Activated CD4-positive, alpha-beta memory T cell treated with anti-CD3 and anti-CD28 coated beads, Interleukin-2, amount 10 ng/mL, durations not matched to agents 7 days and 5 days (primary cell): ENCODE measurements at places on chromosomes 7 and 10. TPM values are rescaled to one million over a fixed set of nuclear protein-coding genes. Genes with fewer than 3 reads are reported as not detected.

DNA sequence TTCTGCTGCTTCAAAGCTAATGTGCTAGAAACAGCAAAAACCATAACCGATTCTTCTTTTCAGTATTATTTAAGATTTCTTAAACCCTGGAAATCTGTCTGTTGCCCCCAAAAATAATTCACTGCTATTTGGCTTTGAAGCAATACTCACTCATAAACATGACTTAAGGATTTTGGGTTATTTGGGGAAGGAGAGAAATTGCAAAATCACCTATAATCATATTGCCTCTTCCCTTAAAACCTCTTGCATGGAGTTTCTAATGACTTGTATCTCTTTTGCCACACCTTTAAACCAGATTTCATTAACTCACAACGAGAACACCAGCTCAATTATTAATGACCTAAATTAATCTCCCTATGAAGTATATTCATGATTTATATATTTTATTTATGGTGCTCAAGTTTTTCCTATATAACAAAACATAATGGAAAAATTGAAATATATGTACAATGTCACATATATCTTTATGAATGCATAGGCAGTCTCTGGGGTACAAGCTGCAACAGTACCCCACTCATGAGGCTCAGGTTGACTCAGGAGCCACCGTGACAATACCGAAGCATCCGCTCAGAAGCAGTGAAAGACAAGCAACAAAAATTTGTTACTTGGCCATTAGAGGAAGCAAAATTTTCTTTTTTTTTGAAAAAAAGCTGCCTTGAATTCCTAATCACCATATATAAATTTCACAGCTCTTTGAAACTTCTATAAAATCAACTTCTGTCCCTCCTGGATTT lies 3.0 kb downstream of the NAMPT start:
- no peaks in the 10 kb centered on the region for H3K27me3 ChIP-seq
- DNase-seq, result peak; percentile 28
- H3K27ac ChIP-seq, result peak overlapping the region; percentile 58
- H3K4me3 ChIP-seq, result peak overlapping the region; percentile 89
- H3K4me1 ChIP-seq, result peaks cover 66% of the 10 kb centered on the region
- H3K36me3 ChIP-seq, result peaks cover 42% of the 10 kb centered on the region

DNA sequence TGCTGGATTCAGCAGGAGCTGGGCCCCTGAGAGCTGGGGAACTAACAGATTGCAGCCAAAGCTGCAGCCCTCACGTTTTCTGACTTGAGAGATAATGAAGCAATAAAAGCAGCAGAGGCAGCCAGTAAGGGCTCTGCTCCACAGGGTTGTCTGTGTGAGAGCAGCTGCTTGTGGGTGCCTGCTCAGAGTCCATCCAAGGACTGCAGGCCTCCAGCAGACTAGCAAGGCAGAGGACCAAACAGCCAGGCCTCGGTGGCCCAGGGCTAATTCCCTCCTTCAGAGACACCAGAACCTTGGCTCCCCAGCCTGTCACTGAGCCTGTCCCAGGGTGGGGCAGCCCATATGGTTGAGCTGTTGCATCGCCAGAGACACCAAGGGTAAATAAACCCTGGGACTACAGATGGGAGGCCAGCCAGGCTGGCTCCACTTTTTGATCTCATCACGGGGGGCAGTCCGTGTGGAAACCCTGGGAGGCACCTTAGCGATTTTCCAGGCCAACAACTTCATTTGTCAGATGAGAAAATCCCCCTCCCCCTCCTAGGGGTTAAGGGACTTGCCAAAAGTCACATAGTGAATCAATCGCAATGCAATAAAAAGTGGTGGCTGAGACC lies 229.2 kb downstream of the WDR11 start:
- no peaks in the 10 kb centered on the region for H3K27me3 ChIP-seq
- no peak overlapping the region for H3K27ac ChIP-seq
- no peak for DNase-seq
- no peak overlapping the region for H3K4me3 ChIP-seq
- H3K4me1 ChIP-seq, result no peaks in the 10 kb centered on the region

DNA sequence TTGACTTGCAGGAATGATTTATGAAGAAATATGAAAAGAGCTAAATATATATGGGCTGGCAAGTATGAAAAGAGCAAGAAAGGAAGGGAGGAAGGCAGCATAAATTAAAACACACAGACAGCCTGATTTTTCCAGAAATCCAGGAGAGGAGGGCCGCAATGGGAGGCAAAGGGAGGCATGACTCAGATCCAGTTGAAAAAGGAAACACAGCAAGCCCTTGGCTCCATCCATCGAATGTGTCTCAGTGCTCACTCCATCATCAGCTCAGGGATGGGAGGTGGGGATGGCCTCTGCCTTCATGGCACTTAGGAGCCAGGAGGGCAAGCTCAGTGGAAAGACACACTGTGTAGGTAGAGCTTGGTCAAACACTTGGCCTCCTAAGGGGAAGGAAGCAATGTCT lies 75.7 kb upstream of the PDZD8 start:
- H3K36me3 ChIP-seq, result no peaks in the 10 kb centered on the region
- no peak for DNase-seq
- no peak overlapping the region for H3K4me3 ChIP-seq
- H3K27me3 ChIP-seq, result no peaks in the 10 kb centered on the region
- H3K4me1 ChIP-seq, result no peaks in the 10 kb centered on the region
- no peak overlapping the region for H3K27ac ChIP-seq

- no peaks in the 10 kb centered on the region for H3K27me3 ChIP-seq
- H3K4me1 ChIP-seq, result no peaks in the 10 kb centered on the region
- no peak for DNase-seq
- no peak overlapping the region for H3K27ac ChIP-seq
Observed at GRCh38 chr10:28776519-28776918, 99.2 kb downstream of the BAMBI start.

DNA sequence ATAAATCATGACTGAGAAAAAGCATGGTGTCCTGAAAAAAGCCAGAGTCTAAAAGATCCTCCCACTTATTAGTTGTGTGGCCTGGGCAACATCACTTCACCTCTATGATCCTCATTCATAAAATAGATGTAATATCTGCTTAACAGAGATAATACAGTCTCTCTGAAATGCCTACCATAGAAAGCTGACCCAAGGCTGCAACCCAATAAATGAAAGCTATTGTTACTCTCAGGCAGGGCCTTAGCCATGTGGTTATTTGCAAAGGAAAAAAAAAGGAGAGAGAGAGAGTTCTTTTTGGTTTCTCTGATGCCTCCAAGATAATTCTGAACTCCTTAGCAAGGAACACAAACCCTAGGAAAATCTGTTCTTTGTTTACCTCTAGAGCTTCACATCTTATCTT lies 7.9 kb downstream of the FAM13C start:
- H3K27ac ChIP-seq, result no peak overlapping the region
- no peaks in the 10 kb centered on the region for H3K36me3 ChIP-seq
- no peak overlapping the region for H3K4me3 ChIP-seq
- H3K27me3 ChIP-seq, result no peaks in the 10 kb centered on the region
- no peaks in the 10 kb centered on the region for H3K4me1 ChIP-seq
- no peak for DNase-seq

The TAF3 gene
- 13.0 TPM for total RNA-seq
